ENCODE measurements at places on chromosomes 4 and X.

DNA sequence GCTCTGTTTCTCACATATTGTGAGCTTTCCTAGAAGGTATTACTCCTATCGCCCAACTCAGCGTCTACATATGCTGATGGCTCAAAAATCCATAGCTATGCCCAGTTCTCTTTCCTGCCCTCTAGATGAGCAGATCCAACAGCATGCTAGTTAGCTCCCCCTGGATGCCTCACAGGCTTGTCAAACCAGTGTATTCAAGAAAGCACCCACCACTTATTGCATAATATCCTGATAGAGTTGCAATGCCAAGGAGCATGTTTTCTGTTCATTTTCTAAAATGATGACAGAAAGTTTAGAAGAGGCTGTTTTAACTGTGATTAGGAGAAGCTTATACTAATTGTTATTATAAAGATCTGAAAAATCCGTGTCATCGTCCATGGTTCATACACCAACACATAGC lies 1.9 kb upstream of the PACRGL start:
- no peak for DNase-seq

- DNase-seq = peak; percentile 65
These were observed at the start of gene UBL4A for GRCh38 chrX:154486396-154487207. UBL4A (minus strand) TSS chrX:154486615; CDS start chrX:154486584, 31 bp downstream.

GRCh38 chrX:21986596-21986995 lies 45.5 kb upstream of the PHEX start:
- DNase-seq = no peak

- peak; percentile 72 for DNase-seq
These were observed 560 bp upstream of the TMSB4X start for GRCh38 chrX:12974305-12974795.

DNA sequence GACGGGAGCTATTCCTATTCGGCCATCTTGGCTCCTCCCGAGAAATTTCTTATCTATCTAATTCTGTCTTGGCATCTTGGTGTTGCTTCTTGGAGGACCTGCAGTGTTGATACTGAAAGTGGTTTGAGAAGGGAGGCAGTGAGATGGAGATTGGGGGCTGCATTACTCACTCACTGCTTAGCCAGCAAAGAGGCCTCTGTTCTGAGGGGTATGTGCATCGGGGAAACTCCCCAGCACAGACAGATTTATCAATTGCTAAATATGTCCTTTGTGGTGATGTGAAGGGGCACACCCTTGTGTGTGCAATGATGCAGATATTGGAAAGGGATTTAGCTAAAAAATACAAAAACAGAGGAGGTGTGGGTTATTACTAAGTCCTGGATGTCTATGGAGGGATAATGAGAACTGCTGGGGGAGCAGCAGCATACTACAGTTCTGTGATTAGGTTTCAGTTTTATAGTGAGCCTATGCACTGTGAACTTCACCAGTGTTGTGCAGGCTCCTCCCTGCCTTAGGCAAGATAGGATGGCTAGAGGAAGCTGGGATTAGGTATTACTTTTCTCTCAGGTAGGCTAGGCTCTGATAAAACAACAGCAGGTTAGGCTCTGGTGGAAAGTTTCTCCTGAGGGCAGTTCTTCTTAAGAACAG lies 279.0 kb downstream of the HS3ST1 start:
- DNase-seq = no peak

- no peak for DNase-seq
These were observed 902.5 kb downstream of the FAM133A start for GRCh38 chrX:94576367-94577004.

GRCh38 chr4:137635108-137635507 lies 102.8 kb upstream of the PCDH18 start:
- DNase-seq = no peak

DNA sequence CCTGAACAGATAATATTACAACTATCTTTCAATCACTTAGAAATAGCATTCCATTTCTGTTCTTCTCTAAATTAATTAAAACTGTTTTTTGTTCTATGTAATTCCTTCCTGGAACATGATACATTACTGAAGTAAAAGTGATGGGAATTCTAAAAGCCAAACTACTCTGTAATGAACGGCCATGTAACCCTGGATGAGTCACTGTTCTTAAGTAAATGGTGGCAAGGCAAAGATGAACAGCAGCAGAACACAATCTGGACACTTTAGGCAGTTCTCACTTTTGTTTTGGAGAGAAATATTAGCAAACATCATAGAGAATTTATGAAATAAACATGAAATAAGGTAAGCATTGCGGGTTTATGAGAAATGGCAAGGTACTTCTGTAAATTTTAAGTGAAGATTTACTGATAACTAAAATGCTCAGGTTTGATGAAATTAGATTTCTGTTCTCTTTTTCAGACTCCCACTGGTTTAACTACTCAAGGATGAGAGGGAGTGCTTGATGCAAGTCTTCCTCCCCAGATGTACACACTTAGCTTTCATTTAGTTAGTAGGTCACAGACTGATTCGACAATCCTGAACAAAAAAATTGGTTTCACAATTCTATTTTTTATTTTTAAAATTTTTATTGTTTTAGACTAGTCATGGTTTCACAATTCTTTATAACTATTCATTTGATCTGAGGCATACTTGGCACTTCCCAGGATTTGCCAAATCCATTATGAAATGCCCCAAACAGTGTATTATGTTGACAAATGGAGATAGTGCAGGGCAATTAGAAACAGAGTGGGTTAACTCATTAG lies 964 bp upstream of the GPR82 start:
- no peak for DNase-seq

DNA sequence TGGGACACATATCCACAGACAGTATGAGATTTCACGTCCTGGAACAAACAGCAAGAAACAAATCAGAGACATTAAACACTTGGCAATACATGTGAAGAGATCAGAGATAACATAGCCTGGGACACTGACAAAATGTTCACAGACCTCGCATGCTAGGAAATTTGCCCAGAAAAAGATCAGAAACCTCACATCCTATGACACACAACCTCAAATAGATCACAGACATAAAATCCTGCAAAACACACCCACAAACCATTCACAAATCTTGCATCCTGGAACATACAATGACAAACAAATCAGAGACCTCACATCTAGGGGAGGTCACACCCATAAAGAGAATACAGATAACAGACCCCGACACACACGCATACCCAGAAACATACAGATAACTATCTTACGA lies 18.0 kb downstream of the SUV39H1 start:
- no peak for DNase-seq

DNA sequence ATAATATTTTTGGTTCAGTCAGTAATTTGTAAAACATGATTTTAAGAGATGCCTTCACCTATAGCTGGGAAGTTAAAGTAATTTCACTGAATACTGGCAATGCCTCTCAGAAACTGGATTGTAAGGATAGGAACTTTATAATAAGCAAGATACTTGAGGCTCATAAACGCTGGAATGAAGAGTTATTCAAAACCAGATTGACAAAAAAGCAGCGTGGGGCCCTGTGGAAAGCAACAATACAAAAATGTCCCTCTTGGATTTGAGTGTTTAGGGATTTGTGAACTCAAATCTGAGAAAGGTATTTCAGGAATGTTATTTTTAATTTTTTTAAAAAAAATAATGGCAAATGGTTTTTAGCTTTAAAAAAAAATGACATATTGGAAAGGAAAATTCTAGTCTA lies 94.6 kb downstream of the ANK2 start:
- DNase-seq = no peak

Measured in stimulated activated CD8-positive, alpha-beta memory T cell treated with anti-CD3 and anti-CD28 coated beads, Interleukin-4, amount 100 ng/mL, for 48 hours (primary cell).